ENCODE measurements at places on chromosomes 3 and 15.

DNA sequence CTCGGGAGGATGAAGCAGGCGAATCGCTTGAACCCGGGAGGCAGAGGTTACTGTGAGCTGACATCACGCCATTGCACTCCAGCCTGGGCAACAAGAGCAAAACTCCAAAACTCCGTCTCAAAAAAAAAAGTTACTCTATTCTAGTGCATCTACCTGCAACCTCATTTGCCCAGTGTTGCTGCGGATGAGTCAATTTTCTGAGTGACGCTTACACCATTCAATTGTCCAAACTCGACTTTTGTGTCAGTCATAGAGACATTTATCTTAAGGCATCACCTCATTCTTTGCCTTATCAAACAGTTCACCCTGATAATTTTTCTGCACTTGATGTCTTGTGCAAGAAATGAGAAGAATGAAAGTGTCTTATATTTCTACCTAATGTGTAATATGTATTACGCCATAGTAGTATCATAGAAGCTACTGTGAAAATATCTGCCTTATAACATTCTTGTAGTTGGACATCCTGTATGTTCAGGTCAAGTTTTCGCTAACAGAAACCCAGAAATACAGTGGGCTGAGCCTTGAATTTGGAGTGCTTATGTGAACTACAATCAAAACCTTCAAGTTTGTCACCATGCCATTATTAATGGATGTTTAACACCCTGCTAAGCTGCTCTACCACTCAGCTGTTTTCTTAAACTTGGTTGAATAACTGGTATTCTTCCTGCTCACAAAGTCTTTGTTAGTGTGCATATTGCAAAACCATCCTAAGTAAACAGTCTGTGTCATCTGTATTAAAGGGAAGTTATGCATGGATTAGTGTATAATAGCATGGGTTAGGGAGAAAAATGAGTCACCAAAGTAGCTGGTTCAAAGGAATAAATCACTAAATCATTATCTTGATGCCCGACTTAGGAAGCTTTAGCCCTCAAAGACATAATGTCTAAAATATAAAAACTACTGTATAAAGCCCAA lies 531.0 kb upstream of the NR2F2 start:
- no peak for DNase-seq

GRCh38 chr3:179318876-179319275 lies 4.0 kb upstream of the ZNF639 start:
- DNase-seq: no peak

DNA sequence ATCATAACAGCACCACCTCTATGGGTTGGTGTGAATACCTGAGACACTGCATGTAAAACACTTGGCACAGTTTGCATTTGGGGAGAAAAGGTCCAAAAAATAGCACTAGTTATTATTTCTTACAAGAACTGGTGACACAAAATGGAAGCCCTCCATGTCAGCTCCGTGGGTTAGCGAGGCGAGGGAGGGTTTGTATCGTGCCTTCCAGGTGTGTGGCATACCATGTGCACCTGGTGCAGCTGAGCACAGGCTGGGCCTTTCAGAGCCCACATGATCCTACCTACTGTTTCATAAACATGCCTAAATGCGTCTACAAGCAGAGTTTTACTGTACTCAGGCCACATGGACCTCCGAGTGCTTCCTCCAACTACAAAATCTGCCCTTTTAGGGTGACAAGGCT lies 5.6 kb downstream of the CXCR6 start:
- DNase-seq: no peak

DNA sequence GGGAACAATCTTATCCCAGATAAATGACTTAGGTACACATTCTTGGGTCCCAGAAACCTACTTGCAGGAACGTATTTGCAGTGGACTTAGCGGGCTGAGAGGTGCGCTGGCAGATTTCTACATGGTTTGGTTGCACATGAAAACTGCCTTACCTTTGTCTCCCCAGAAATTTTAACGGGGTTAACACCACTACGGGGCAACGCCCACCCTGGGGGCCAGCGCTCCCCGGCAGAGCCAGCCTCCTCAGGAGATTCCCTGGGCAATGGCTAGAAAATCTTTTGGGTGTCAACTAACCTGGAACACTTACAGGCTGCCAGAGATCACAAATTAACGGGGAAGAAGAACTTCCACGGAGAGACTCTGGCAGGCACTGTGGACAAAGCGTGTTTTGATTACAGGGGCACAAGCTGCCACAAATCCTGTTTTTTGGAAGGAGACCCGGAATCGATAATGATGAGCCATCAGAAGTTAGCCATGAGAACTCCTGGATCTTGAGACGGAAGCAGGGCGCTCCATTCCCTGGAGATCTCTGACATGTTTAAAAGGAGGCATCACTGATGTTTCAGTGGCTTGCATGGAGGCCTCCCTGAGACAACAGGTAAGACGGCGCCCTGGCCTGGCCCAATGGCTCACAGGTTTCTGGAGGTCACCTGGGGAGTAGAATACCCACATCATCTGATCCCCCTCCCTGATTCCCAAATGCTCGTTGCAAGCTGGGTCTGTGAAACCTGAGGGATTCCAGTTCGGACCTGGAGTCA lies 288.9 kb downstream of the ADAMTS17 start:
- no peak for DNase-seq

DNA sequence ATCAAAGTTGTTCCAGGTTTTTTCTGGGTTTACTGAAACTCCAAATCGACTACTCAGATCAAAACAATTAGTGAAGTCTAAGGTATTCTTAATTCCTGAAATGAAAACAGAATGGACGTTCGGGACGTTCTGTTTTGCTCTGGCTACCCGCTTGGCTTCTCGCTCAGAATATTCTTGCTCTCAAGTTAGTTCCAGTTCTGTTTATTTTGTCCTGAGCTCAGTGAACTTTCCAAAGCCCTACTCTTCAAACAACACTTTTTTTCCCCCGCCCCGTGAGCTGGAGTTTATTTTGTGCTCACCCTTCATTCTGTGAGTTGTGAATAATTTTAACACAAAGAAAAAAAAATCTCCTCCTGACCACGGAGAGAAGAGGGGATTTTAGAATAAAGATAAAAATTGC lies 72.6 kb downstream of the SAMMSON start:
- no peak for DNase-seq

DNA sequence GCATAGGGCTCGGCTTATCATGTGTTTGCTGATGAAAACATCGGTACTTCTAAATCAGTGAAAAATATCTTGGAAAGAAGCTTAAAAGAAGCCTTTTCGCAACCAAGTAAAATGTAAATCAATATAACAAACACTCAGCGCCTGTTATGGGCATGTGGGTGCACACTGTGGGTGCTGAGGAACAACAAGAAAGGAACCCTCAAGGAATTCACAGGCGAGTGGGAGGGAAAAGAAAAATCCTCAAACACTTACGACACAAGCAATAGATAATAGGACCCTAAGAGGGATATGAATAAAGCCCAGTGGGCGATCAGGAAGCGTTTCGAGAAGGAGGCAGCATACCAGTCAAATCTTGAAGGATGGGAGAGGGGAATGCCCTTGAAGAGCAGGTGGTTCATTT lies 21.9 kb downstream of the GLDN start:
- DNase-seq: no peak

- no peak for DNase-seq
Observed at GRCh38 chr3:189108735-189109134, 63.0 kb upstream of the TPRG1 start.

DNA sequence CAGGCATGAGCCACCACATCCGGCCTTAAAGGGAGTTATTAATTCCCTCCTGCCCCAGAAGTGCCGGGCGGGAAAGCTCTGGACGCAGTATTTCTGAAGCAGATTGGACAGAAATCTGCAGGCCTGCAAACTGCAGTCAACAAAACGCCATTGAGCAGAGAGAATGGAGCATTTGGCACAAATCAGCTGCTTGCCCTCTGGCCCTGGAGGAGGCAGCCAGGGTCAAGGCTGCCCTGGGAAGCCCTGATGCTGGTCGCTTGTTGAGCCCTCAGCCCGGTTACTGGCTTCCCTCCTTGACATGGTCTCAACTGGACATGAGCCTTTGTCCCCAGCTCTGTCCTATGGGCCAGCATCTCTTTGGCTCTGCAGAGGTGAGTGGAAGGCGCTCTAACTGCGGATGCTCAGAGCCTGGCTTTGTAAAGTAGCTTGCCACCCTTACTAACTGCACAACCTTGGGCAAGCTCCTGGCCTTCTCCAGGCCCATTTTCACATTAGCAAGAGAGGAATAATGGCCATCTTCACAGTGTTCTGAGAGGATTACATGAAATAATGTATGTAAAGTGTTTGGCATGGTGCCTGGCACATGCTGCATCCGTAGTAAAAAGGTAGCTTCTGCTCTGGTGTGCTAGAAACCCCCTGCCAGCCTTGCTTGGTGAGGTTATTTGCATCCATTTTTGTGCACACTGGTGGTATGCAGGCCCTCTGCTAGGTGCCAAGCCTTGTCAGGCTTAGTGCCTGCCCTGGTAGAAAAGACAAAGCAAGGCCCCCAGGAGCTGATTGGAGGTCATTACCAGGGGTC lies 4.1 kb downstream of the SEMA4B start:
- no peak for DNase-seq

GRCh38 chr3:111874177-111874820 lies 15.2 kb downstream of the PHLDB2 start:
- no peak for DNase-seq

DNA sequence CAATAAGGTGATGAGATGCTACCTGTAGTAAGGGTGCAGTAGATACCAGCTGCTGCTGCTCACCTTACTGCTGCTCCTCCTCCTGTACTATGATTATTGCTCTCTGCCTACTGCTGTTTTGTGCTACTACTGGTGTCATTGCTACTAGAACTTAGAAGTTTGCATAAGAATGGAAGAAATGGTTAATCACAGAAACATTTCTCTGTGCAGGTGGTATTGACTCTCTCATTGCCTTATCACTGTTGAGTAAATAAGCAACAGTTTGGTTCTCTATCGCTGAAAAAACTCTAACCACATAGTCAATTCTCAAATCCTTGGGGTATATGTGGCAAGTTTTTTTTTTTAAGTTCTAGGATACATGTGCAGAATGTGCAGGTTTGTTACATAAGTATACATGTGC lies 16.5 kb downstream of the MITF start:
- no peak for DNase-seq

DNA sequence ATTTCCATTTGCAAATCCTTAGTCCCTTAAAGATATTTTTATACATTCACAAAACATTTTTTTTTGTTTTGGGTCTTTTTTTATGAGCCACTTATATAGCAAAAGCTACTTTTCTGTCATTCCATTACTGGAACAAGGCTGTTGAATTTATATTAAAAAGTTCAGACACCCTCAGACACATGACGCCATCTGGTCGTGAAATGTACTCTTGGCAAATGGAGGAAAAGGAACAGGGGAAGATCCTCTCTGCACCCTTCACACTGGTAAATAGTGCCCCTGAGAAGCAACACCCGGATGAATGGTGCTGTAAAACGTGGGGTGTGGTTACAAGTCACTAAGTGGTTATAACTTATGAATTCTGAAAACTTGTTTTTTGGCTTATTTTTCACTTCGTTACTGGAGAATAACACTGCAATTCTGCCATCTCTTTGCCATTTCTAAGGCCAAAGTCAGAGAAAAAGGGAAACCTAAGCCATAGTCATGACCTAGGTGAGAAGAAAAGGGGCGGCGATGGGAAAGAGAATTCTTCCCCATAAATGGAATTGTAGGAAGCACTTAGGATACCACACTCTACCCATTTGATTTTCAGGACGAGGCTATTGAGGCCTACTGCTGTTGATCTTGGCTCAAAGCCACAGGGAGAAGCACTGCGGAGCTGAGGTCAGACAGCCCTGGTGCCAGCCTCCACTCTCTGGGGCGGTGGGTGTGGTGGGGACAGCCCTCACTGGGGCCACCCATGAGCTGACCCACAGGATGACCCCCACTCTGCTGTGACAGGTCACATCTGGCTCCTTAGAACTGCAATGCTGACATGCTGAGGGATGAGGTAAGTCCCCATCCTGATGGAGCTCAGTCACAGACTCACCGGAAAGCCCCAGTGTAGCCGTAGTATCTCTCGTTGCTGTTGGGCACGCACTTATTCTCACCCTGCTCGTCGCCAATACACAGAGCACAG lies 21.9 kb downstream of the LTF start:
- DNase-seq: no peak

DNA sequence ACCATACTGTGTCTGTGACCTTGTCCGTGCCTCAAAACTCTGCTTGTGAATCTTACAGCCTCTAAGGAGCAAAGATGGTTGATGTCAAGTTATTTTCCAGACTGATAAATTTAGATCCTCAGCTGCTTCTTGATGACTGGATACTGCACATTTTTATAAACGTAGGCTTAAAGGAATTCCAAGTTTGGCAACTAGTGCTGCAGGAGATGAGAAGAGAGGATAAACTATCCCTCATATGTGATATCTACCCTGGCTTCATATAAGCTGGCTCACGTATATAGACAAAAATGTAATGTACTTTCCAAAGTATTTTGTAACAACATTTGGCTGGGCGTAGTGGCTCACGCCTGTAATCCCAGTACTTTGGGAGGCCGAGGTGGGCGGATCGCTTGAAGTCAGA lies 89.6 kb downstream of the GMPS start:
- DNase-seq: no peak

DNA sequence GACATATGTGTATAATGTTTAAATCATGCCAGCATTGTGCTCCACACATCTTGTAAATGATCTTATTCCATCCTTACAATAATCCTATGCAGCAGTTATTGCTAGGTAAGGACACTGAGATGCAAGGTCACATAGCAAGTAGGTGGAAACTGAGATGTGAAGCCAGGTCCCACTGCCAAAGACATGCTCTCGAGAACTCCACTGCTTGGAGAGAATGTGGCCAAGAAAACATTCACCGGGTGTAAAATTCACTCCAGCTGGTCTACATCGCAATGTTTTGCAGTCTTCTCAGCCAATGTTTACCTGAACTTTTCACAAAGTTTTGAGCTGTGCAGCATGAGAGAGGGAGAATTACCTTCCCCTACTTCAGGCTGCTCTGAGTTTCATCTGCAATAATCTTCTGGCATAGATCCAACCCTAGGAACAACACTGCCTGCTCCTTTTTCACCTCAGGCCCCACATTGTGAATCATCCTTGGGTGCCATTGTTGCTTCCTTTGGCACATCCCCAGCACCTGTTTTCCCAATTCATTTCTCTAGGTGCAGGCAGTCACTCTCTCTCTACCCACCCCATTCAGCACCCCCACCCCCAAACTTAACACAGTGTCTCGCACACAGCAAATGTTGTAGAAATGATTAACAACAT lies 53.5 kb upstream of the PRTG start:
- DNase-seq: no peak

GRCh38 chr15:68655686-68656437 lies 77.1 kb downstream of the CORO2B start:
- no peak for DNase-seq

GRCh38 chr3:128859630-128860029 lies 19.8 kb upstream of the ACAD9 start:
- DNase-seq: no peak

DNA sequence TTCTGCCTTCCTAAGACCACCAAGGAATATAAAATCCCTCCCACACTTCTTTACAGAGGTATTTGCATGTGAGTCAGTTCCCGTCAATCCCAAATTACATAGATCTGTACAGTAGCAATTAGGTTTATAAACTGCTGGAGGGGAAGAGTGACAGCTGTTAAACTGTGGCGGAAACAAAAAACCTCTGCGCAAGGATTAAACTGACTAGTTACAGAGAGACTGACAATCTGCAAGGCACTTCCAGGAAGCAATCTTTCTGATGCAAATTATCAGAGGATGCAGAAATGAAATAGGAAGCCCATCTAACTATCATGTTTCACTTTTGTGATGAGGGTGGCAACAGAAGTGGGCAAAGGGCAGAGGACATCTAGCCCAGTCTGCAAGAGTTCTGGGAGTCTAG lies 150.4 kb downstream of the RTP4 start:
- no peak for DNase-seq

GRCh38 chr3:194508491-194509453 lies 22.0 kb upstream of the ATP13A3 start:
- no peak for DNase-seq

- DNase-seq: no peak
Observed at GRCh38 chr3:191151653-191152052, 47.4 kb upstream of the OSTN start.

GRCh38 chr3:17583530-17583929 lies 158.9 kb downstream of the TBC1D5 start:
- no peak for DNase-seq
